ENCODE measurements at places on chromosomes 1 and 21.

- DNase-seq = no peak
These were observed 79.1 kb upstream of the PGD start for GRCh38 chr1:10319750-10320149.

DNA sequence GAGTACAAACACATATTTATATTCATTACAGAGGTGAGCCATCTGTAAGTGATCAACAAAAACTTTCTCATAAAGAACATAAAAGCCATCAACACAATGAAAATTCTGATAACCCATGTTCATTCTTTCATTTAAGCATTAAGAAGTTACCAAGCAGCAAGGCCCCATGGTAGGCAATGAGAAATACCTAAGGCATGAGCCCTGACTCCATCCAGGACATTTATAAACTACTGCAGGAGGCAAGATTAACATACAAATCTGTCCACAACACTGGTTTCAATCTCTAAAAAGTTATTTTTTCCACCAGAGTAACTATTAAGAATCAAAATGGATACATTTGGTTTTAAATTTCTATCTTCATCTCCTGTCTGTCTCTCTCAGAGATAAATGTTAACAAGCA, 76.1 kb downstream of the SIPA1L2 start:
- DNase-seq = no peak

GRCh38 chr1:86687595-86687994, 16.8 kb upstream of the SH3GLB1 start:
- no peak for DNase-seq

DNA sequence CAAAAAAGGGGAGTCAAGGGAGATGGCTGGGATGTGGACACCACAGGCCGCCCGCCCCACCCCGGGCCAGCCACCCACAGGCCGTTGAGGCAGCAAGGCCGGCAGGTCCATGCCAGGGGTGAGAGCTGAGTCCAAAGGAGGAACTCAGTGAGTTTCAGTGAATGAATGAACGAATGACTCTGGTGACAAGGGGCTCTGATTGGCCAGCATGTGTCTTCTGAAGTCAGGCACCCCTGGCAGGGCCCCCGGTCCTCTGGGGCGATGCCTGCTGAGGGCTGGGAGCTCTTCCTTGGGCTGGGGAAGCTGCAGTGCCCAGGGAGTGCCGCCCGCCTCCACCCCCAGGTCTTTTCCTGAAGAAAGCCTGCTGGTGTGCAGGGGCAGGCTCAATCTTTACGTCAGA, 236.1 kb upstream of the VAMP3 start:
- DNase-seq = no peak

GRCh38 chr1:64523413-64524337, 53.7 kb downstream of the CACHD1 start:
- no peak for DNase-seq
